ENCODE measurements at places on chromosomes 4 and X.

- DNase-seq, result no peak
Measured at GRCh38 chr4:48237996-48238645, 31.5 kb downstream of the TEC start.

- DNase-seq, result no peak
Measured at GRCh38 chrX:47573341-47574075, 8.7 kb upstream of the TIMP1 start.

- no peak for DNase-seq
Measured at GRCh38 chr4:109276482-109277095, 25.9 kb downstream of the COL25A1 start.

DNA sequence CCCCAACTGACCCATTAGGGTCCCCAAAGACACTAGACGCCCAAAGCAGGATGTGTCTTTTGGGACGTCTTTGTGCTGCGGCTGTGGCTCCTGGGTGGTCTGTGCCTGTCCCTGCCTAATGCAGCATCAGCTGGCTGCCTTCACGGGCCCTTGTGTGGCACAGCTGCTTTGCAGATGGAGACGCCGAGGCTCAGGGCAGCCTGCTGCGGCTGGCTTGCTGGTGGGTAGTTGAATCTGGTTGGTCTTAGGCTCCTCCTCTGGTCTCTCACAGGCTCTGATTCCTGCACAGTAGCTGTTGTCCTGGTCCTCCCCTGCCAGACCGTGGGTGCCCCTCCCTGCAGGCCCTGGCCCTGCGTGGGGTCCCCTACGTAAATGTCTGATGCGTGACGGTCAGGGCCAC is 8.1 kb downstream of the CPZ start:
- DNase-seq, result no peak

DNA sequence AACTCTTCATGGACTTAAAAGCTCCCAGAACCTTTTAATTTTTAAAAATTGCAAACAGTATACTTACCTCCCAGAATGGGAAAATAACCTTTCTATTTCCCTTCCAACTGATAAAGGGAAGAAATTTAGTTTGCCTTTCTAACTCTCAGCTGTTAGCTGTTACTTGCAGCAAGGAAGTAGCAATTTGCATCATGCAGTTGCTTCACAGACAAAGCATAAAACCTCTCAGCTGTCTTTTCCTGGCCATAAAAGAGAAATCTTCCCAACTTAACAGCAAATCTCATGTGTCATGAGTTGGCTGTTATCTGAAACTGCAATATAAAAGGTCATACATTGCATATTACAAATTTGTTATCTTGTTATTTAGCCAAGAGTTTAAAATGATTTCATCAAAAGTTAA is 18.4 kb downstream of the C4orf17 start:
- no peak for DNase-seq

DNA sequence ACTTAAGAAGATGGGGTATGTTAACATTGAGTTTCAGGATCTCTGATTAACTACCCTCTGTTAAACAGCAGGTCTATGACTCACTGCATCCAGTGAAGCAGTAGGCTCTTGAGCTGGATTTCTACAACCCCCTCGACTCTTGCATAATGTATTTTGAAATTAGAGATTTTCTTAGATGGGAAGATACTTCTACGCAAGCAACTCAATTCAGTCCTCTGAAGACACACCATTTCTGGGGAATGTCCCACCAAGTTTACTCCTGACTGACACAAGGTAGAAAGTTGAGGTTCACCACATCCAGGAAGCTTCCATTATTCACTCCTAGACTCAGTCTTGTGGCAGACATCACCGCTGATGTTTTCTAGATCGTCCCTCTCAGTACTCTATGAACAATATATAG is 12.9 kb downstream of the PALLD start:
- DNase-seq, result no peak

DNA sequence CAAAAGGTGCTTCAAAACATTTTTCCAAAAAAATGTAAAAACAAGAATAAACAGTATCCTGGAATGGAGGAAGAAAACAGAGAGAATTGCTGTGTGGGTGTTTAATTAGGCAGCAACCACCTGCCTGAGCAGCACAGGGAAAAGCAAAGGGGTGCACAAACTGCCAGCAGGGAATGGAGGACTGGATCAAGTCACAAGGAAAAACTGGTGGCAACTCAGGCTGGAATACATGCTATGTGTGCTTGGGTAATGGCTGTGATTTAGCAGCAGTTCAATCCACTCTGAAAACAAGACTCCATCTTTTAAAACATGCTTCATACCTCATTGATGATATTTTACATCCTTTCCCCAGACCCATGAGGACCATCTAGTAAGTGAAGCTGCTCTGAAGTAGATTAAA is 179.5 kb downstream of the HS6ST2 start:
- no peak for DNase-seq
